AG09309 (cell line): ENCODE measurements at places on chromosomes 6 and 20.

- DNase-seq = no peak
Measured at GRCh38 chr6:26057899-26058298, 29.3 kb upstream of the HFE start.

GRCh38 chr6:19157486-19157885 is 679.7 kb upstream of the ID4 start:
- no peak for DNase-seq

DNA sequence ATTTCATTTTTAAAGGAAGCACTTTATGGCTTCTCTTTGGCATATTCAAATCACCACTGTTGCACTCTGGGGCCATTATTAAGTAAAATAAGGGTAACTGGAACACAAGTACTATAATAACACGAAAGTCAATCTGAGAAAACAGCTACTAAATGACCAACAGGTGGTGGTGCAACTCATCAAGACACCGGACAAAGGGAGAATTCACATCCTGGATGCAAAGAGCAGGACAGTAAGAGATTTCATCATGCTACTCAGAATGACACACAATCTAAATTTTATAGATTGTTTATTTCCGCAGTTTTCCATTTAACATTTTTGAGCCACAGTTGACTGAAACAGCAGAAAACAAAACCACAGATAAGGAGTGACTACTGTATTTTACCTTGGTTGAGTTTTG is 27.6 kb upstream of the LY86 start:
- DNase-seq = no peak

GRCh38 chr6:112183271-112183671 is 71.1 kb downstream of the LAMA4 start:
- peak; percentile 52 for DNase-seq

- DNase-seq = no peak
Measured at GRCh38 chr6:83125425-83125824, 58.0 kb downstream of the DOP1A start.

- DNase-seq = no peak
Measured at GRCh38 chr20:11453430-11453829, 464.3 kb upstream of the BTBD3 start.

GRCh38 chr6:38021029-38021428 is 201.5 kb downstream of the ZFAND3 start:
- no peak for DNase-seq

GRCh38 chr20:18172379-18172778 is 34.7 kb downstream of the KAT14 start:
- DNase-seq = no peak

DNA sequence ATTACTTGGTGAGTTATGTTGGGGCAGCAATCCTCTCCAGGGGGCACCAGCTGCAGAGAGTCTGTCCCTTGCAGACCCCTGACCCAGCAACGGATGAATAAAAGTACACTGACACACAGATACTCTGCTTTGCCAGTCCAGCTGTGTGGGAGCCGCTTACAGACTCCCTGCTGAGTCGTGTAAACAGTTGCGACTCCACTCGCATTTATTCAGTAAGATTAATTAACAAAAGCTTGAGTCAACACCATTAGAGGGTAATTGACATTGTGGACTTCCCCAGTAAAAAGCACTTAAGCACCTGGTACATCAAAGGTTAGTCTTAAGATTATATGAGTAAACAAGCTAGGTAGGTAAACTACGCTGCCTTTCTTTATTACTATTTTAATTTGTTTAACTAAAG is 92.0 kb upstream of the TMEM181 start:
- DNase-seq = no peak

- DNase-seq = no peak
Measured at GRCh38 chr20:20603339-20603990, 109.0 kb downstream of the RALGAPA2 start.

GRCh38 chr20:7695051-7695495 is 245.2 kb downstream of the HAO1 start:
- peak; percentile 14 for DNase-seq

- no peak for DNase-seq
Measured at GRCh38 chr6:1231941-1232340, 80.0 kb upstream of the FOXQ1 start.

DNA sequence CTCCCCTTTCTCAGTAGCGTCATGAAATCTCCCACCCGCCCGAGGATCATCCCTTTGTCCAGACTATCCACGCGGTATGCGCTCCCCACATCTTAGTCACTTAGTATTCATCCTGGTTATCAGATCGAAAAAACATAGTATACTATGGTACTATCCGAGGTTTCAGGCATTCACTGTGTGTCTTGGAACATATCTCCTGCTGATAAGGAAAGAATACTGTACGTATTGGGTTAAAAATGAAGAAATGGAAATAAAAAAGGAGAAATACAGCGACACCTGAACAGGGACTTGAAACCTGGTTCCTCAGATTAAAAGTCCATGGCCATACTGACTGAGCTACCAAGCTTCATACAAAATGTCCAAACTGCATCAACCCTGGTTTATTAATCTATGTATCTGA is 14.0 kb downstream of the HMGN4 start:
- DNase-seq = no peak

DNA sequence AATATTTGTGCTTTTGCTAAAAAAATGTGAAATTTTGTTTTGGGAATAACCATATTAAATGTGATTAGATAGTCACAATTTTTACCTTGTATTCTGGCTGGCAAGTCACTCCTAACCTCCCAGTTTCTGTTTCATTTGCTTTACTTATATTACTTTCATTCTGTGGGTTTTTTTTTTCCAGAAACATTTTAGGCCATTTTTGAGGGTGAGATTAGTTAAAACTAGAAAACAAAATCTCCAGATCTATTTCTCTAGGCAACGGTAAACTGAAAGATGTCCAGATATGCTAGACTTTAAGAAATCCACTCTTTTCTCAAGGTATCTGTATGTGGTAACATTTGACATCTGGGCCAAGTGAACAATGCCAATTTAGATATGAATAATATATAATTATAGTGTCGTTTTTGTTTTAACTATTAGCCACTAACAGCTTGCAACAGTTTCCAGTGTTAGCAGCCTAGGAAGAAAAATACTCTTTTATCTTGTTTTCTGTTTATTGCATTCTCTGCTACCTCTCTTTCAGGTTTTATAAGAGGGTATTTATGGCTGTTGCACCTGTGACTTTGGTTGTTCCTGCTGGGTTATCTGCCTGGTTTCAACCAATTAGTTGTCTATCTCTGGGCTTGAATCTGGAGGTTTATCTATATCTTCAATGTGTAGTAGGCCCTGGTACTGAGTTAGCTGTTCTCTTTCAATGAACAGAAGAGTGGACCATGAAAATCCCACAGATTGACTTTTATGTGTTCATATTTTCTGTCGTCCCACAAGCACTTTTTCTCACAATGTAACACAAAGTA is 260.9 kb downstream of the NKAIN2 start:
- no peak for DNase-seq

DNA sequence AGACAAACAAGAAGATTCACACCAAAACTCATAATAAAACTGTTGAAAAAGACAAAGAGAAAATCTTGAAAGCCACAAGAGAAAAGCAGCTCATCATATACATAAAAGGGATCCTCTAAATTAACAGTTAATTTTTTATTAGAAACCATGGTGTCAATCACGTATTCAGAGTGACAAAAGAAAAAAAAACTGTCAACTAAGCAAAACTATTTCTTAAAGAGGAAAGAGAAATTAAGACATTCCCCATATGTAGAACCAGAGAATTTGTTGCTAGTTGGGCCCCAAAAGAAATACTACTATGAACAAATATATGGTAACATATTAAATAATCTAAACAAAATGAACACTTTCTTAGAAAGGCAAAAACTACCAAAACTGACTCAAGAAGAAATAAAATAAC is 74.3 kb upstream of the TENT5A start:
- no peak for DNase-seq

GRCh38 chr6:127641905-127642304 is 64.9 kb downstream of the C6orf58 start:
- DNase-seq = peak; percentile 7

GRCh38 chr20:7155282-7155681 is 387.8 kb downstream of the BMP2 start:
- no peak for DNase-seq

GRCh38 chr6:44010411-44011349 is 116.6 kb downstream of the MRPL14 start:
- peak; percentile 96 for DNase-seq

- no peak for DNase-seq
Measured at GRCh38 chr20:58012731-58013510, 215.5 kb downstream of the ANKRD60 start.

DNA sequence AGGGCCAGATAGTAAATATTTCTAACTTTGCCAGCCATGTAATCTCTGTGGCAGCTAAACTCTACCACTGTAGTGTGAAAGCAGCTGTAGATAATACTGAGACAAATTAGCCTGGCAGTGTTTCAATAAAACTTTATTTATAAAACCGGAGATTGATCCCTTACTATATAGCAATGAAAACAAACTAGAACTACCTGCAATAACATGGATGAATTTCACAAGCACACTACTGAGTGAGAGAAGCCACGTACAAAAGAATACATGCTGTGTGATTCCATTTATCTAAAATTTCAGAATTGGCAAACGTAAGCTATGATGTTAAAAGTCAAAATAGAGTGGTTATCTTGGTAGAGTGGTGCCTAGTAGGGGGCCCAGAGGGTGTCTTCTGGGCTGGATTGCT is 198.7 kb upstream of the SGK1 start:
- no peak for DNase-seq

GRCh38 chr6:140677781-140678528 is 1303.5 kb upstream of the CITED2 start:
- no peak for DNase-seq

DNA sequence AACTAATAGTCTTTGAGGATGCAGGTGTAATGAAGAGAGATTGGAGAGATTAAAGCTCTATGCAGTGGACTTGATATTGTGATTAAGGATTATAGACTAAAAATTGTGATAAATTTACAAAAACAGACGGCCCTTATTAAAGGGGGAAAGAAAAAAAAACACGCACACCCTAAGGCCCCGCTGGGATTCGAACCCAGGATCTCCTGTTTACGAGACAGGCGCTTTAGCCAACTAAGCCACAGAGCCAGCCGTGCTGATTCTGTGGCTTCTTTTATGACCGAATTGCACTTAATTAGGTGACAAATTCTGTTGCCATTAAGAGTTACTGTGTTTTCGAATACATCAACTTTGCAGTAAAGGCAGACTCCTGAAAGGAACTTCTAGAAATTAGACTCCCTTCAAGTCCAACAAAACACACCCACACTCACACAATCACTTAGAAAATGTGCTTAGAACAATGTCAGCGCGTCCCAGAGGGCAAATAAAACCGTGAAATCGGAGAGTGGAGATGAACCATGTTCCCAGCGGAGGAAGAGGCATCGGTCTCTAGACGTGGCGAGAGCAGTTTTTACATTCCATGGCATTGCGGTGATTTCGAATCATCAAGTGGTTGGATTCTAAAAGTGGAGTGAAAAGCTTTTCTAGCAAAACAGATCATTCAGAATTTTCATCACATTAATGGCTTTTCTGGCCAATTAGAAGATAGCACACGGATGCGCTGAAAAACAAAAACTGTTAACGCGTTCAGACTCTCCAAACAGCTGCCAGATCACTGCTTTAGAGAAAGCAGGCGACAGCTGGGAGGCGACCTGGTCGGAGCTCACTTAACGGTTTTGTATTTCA is 122.6 kb downstream of the GPX5 start:
- DNase-seq = peak; percentile 24

- DNase-seq = no peak
Measured at GRCh38 chr6:148758492-148758891, 11.7 kb downstream of the UST start.

DNA sequence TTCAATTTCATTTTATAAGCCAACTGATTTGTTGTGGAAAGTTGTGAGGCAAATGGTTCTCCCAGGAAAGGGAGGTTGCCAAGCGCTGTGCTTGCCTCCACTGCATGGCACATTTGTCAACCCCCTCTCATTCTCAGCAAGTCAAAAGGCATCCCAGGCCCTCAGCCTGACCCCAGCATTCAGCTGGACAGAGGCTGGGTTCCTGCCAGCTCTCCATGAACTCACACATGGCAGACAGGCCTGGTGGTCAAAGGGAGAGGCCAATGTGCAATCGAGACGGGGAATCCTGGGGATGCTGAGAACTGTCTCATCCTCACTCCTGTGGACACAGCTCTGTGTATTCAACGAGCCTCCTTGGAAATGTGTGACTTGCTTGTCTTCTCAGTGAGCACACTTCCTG is 106.0 kb upstream of the CDH4 start:
- no peak for DNase-seq

DNA sequence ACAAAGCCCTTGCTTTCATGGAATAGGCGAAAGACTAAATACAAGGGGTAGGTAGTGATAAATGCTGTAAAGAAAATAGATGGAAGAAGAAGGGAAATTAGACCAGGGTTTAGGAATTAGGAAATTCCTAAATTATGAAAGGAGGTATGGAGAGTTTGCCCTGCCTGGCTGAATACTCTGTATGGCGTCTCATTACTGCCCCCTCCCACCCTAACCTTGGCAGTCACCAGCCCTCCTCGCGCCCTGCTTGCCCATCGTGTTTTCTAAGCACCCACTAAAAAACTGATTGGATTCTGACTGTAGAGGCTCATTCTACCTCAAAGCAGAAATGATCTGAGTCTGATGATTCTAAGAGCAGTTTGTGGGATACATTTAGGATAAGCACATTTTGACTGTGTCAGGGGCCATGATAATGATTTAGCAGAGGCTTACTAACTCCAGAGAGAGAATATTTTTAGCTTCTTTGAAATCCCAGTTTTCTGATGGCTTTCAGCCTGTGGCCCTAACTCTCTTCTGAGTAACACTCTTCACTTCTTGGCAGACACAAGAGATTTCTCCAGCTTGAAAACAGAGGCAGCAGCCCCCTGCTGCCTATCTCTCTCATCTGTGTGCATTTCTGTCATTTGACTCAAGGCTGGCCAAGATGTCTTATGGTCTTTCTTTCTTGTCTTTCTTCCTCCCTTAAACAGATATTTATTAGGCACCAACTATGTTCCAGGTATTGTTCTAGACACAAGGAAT is 1.4 kb upstream of the CHD6 start:
- no peak for DNase-seq

DNA sequence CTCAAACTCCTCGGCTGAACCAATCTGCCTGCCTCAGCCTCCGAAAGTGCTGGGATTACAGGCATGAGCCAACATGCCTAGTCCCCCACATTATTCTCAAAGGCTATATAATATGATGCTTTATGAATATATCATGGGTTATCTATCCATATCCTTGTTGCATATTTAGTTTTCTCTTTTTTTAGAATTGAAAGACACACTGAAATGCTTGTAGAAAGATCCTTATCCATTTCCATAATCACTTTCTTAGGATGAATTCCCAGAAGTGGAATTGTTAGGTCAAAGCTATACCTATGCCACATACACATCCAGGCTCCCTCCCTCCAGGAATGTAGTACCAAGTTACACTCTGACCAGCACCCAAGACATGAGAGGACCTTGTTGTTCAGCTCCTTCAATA is 2.5 kb upstream of the ARFGEF3 start:
- no peak for DNase-seq

GRCh38 chr6:134666125-134666524 is 283.8 kb downstream of the ALDH8A1 start:
- no peak for DNase-seq

DNA sequence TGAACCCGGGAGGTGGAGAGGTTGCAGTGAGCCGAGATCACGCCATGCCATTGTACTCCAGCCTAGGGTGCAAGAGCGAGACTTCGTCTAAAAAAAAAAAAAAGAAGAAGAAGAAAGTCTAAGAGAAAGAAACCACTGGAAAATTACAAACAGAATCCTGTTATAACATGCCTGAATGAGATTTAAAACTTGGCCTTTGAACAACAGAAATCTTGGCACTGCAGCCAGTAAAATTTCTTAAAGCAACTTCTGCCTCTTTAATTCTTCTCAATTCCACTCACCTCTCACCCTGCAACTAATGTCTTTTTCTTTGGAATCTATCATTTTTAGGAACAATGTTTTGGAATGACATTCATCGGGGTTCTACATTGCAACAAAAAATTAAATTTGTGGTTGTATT is 26.3 kb downstream of the PM20D2 start:
- no peak for DNase-seq
